Activated CD4-positive, alpha-beta memory T cell treated with anti-CD3 and anti-CD28 coated beads for 36 hours (primary cell): ENCODE measurements at places on chromosomes 12 and 14. TPM values are rescaled to one million over a fixed set of nuclear protein-coding genes. Genes with fewer than 3 reads are reported as not detected.
A peak's percentile ranks its signal among the peaks of the same experiment; 100 is the strongest.

- DNase-seq, result no peak
- no peak overlapping the region for H3K27ac ChIP-seq
- peaks cover 21% of the 10 kb centered on the region for H3K4me1 ChIP-seq
- peaks cover 54% of the 10 kb centered on the region for H3K36me3 ChIP-seq
- H3K27me3 ChIP-seq, result no peaks in the 10 kb centered on the region
These were observed 52.1 kb downstream of the KDM5A start for GRCh38 chr12:337039-337438.

The LGR5 gene
- total RNA-seq, result not detected

DNA sequence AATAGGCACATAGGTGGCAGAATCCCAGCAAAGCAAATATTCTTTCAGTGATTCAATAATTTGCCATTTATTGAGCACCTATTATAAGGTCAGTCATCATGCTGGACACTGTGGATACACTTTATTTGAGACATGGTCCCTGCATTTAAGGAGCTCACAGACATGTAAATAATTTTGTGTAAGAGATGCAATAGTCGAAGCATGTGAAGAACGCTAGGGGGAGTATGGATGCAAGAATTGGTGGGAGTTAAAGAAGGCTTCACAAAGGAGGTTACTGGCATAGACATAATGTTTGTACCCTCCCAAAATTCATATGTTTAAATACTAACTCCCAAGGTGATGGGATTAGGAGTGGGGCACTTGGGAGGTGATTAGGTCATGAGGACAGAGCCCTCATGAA is 260.6 kb upstream of the GARIN6 start:
- no peaks in the 10 kb centered on the region for H3K4me1 ChIP-seq
- H3K36me3 ChIP-seq, result no peaks in the 10 kb centered on the region
- DNase-seq, result no peak
- no peak overlapping the region for H3K27ac ChIP-seq
- no peaks in the 10 kb centered on the region for H3K27me3 ChIP-seq

- no peaks in the 10 kb centered on the region for H3K4me1 ChIP-seq
- no peaks in the 10 kb centered on the region for H3K27me3 ChIP-seq
- DNase-seq, result no peak
- no peak overlapping the region for H3K4me3 ChIP-seq
- H3K36me3 ChIP-seq, result no peaks in the 10 kb centered on the region
These were observed 442.2 kb downstream of the APAF1 start for GRCh38 chr12:99087278-99087677.

GRCh38 chr12:19198272-19198671 is 68.7 kb downstream of the PLEKHA5 start:
- H3K27me3 ChIP-seq, result no peaks in the 10 kb centered on the region
- H3K4me1 ChIP-seq, result peaks cover 2% of the 10 kb centered on the region
- DNase-seq, result no peak
- H3K4me3 ChIP-seq, result no peak overlapping the region
- H3K36me3 ChIP-seq, result no peaks in the 10 kb centered on the region

DNA sequence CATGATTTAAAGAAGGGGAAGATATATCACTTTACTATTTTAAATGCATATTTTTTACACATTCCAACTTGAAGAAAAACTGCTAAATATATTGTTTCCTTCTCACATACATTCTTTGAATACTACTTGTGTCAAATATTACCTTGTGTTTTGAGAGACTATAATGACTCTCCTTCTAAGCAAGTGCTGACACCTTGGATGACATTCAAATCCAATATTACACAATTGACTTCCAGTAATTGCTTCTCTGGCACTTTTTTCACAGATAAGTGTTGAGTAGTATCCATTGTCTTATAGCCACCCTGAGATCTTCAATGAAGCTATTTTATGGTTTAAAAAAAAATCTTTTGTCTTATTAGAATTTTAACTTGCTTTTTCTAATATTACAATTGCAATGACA is 61.2 kb upstream of the ST8SIA1 start:
- peaks cover 43% of the 10 kb centered on the region for H3K4me1 ChIP-seq
- no peak for DNase-seq
- no peaks in the 10 kb centered on the region for H3K27me3 ChIP-seq
- peaks cover 3% of the 10 kb centered on the region for H3K36me3 ChIP-seq
- H3K27ac ChIP-seq, result no peak overlapping the region
- H3K4me3 ChIP-seq, result no peak overlapping the region

The TCL1B gene
- total RNA-seq, result not detected

DNA sequence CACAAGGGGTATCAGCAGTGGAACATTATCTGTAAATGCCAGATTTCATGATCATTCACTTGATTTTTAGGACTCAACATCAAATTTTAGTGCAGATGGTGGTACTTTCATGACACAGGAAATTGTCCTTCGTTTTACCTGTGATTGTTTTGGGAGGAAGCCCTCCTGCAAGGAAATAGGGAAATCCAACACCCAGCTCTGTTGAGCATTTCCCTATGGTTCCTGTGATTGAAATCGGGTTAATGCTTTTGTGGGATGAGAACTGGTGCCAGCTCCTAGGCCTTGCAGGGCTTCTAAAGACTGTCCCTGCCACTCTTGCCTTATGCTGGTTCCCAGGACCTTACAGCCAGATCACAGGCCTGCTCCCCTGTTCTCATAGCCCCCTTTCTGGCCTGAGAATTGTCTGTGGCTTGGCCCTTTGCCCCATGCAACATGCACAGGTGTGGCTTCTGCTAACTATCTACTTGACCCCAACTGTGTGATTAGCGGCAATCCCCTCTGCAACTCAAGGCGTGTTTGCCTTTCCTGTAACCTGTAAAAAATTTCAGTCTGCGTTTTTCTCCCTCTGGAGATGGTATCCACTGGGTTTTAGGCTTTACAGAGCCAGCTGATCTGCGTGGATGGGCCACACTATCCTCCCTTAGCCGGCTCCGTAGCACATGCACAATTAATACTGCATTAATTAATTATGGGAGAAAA is 112.5 kb downstream of the ETV6 start:
- peaks cover 21% of the 10 kb centered on the region for H3K36me3 ChIP-seq
- DNase-seq, result no peak
- no peaks in the 10 kb centered on the region for H3K27me3 ChIP-seq
- no peak overlapping the region for H3K4me3 ChIP-seq
- H3K27ac ChIP-seq, result peak overlapping the region; percentile 77

The RTN1 gene
- not detected for total RNA-seq

DNA sequence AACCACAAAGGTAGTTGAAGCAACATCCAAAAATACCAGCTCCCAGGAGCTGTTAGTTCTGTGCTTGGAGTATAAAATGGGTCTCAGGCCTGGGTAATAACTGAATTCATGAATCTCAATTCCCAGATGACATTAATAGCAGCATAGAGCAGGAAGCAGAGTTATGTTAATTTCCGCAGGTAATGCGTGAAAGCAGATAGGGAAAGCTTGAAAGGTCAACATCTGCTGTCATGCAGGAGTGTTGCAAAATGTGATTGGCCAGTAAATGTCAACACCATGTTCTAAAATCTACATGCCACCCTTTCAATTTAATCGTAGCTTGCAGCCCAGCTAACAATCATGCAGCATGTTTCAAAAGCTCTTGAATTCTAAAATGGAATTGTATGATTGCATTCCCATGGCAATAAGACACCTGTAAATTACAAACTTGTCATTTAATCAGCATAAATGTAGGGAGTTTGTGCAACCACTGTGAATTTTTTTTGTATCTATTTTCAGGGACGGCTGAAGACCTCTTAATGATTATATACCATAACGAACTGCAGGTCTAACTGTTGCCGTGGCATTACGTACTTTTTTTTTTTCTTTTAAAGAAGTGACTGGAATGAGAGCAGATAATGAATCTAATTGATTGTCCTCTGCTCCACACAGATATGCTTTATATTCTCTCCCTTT is 635.8 kb upstream of the FOXG1 start:
- DNase-seq, result no peak
- no peaks in the 10 kb centered on the region for H3K27me3 ChIP-seq
- no peaks in the 10 kb centered on the region for H3K4me1 ChIP-seq
- H3K4me3 ChIP-seq, result no peak overlapping the region

DNA sequence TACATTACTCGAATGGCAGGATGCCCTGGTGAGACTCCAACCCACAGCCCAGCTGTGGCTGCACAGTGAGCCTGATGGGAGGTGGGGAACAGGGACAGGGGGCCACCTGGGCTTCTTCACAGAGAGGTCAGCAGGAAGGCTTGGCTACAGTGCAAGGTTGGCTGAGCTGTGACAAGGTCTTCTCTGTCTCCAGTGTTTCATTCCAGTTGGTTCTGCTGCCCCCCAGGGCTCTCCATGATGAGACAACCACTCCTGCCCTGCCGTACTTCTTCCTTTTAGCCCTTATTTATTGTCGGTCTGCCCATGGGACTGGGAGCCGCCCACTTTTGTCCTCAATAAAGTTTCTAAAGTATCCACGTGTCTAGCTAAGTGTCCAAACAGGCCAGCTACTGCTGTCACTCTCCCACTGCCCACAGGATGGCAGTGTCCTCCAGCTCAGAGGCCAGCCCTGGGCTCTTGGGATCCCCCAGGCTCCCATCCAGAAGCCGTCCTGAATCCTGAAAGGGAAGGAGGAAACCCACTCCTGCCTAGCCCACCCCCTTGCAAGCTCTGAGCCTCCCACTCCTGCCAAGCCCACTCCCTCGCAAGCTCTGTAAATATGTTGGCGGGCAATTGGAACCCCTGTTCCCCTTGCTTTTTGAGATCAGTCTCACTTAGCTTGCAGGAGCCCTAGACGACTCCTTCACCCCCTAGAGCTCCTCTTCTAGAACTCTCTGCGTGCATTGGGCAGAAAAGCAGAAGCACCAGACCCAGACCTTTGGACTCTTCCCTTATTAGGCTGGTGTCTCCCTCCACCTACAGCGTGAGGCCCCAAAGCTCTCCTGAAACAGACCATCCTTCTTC is 5.4 kb downstream of the C1QL4 start:
- peaks cover 14% of the 10 kb centered on the region for H3K36me3 ChIP-seq
- peaks cover 10% of the 10 kb centered on the region for H3K4me1 ChIP-seq
- no peak overlapping the region for H3K4me3 ChIP-seq

The SLC25A47 gene
- not detected for total RNA-seq
